Activated CD4-positive, alpha-beta T cell treated with anti-CD3 and anti-CD28 coated beads for 24 hours (primary cell): ENCODE measurements at places on chromosomes 1 and 21.

GRCh38 chr1:23720256-23720995 lies 22.8 kb upstream of the ELOA start:
- DNase-seq, result no peak

DNA sequence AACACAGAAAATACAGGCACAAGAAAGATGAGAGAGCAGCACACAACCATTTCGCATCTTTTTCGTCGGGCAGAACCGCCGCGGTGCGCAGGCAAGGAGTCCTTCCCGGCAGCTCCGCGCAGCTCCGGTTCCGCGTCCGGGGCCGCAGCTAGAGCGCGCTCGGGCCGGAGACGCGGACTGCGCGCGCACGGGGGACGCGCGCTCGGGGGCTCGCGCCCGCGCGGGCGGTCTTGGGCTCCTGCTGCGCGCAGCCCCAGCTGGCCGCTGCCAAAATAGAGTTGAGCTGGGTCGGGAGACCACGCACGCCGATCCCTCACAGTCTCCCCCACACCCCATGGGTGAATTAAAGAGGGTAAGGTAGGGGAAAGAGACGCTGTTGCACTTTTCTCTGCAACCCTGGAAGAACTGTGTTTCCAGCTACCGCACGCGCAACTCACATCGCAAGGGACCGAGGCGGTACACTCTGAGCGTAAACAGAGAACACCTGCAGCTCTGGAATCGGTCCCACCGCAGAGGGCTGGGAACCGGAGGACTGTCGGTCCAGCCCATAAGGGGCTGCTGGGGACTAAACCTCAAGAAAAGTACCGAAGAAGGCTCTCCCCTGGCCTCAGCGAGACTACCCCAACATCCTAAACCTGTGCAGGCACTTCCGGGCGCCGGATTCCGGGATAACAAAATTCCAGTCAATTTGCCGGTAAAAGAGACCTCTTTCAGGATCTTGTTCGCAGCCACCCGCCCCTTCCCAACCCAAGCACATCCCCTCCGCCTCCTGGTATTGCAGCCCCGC lies 1.7 kb downstream of the NR5A2 start:
- DNase-seq, result no peak

- DNase-seq, result no peak
Observed at GRCh38 chr1:39735731-39736130, 3.0 kb upstream of the PPIE start.

DNA sequence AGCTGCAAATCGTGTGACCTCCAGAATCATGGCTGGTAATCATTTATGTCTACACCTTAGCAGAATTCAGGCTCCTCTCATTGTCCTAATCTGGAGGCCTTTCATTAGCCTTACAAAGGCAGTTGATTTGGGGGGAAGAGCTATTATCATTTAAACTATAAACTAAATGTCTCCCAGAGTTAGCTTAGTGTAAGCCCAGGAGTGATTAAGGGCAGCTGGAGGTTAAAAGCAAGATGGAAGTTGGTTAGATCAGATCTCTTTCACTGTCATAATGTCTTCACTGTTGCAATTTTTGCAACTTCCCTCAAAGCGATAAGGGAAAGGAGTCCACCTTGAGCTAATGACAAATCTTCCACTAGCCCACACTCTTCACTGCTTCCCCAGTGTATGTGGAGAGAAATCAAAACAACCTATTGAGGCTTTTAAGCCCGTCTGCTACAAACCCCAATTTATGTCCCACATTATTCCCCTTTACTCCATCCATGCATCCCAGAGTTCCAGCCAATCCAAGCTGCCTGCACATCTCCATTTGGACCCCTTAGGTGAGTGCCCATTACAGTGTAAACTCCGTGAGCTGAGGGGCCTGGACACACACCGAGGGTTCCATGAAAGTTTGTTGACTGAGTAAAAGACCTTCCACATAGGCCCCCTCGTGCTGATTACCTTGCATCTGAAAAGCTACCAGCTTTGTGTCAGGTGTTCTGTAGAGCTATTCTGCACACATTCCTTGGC lies 61.5 kb upstream of the KLHDC7A start:
- no peak for DNase-seq

DNA sequence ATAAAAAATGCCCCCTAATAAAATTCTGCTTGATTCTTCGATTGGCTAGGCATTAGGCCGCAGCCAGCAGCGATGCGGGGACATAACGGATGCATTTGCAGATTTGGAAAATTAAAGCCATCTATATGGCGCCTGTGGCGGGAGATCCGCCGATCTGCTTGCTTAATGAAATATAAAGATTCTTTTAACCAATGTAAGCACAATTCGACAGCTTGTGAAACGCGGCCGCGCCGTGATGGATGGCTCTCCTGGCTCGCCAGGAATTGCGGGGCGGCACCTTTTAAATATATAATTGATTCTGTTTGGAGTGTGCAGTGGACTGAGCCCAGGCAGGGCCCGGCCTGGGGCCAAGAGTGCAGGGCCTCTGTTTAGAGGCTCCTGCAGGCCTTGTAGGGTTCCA lies 8.0 kb downstream of the DMBX1 start:
- no peak for DNase-seq

DNA sequence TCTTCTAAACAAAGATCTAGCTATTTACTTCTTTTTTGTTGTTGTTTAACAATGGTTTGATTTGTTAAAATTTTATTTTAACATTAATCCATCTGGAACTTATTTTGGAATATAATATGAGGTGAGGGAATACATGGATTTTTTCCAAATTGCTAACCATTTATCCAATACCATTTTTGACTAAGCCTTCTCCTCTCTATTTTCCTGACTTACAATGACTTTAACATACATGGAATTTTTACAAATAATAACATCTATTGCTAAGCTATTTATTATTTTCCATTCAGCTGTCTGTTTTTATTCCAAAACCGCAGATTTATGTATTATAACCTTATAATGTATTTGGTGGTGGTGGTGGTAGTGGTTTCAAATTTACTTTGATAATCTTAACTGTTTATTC lies 420.3 kb upstream of the ADGRL2 start:
- DNase-seq, result no peak

DNA sequence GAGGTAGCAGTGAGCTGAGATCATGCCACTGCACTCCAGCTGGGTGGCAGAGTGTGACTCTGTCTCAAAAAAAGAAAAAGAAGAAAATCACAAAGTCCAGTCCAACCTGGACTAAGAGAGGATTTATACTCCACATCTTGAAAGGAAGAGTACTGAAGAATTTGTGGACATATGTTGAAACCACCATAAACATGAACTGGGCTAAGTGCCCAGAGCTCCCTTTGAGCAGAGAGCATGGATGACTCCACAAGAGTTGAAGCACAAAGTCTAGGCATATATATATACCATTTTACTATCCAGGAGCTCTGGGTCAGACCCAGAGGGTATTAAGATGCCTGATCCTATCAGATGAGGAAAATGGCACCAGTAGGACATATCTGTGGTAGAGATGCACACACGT lies 86.6 kb downstream of the OMA1 start:
- DNase-seq, result no peak

GRCh38 chr1:218658899-218659298 lies 313.8 kb downstream of the TGFB2 start:
- DNase-seq, result no peak

- DNase-seq, result no peak
Observed at GRCh38 chr1:74504933-74505512, 7.4 kb downstream of the LRRC53 start.

- DNase-seq, result no peak
Observed at GRCh38 chr1:67060811-67061218, 6.9 kb upstream of the SLC35D1 start.

DNA sequence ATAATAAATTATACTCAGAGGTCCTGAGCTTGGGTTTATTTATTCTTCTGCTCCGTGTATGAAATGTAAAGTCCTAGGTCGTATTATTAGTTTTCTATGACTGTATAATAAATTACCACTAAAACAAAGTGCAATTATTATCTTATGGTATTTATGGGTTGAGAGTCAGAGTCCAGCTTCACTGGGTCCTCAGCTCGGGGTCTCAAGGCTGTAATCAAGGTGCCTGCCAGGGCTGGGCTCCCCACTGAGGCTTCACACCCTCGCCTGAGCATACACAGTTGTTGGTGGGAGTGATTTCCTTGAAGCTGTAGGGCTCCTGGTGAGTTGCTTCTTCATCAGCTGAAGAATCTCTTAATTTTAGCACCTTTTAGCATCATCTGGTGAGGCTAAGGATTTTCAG lies 15.2 kb downstream of the UBASH3A start:
- no peak for DNase-seq

GRCh38 chr21:16363518-16363917 lies 633.7 kb downstream of the USP25 start:
- no peak for DNase-seq
